Stimulated activated CD4-positive, alpha-beta T cell treated with anti-CD3 and anti-CD28 coated beads, Interleukin-1b, Interleukin-23, amount 100 ng/mL, for 1 hour (primary cell): ENCODE measurements at places on chromosomes 11 and 22.

- DNase-seq = no peak
These were observed 79.4 kb downstream of the ATM start for GRCh38 chr11:108302121-108302785.

DNA sequence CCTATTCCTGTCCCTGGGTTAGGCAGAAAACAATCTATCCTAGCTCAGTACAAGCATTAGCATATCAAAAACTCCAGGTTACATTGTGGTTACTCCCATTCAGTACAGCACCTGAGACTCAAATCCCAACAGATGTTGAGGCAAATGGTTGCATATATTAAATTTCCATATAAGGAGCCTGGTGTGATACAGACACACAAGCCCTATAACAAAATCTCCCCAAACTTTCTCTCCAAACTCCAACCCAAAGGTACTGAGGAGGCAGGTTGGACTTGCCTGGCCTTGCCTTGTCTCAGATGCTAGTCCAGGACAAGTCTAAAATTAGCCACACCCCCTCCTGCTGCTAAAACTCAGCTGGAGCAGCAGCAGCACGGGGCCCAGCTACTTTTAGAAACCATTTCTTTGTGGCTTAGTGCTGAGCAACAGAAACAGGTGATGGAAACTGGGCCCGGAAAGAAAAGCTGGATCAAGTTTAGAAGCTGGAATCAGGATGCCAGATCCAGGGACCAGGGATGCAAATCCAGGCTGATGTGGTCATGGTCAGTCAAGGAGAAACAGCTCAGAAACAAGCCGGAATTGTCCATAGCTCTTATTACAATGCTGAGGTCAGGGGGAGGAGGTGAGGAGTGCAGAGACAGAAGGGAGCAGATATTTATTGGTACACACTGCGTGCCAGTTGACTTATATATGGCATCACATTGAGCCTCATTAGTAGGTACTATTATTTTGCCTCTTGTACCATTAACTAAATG is 73.7 kb upstream of the AMOTL1 start:
- DNase-seq = no peak

- DNase-seq = no peak
These were observed 28.6 kb upstream of the POU2AF1 start for GRCh38 chr11:111407652-111408051.

DNA sequence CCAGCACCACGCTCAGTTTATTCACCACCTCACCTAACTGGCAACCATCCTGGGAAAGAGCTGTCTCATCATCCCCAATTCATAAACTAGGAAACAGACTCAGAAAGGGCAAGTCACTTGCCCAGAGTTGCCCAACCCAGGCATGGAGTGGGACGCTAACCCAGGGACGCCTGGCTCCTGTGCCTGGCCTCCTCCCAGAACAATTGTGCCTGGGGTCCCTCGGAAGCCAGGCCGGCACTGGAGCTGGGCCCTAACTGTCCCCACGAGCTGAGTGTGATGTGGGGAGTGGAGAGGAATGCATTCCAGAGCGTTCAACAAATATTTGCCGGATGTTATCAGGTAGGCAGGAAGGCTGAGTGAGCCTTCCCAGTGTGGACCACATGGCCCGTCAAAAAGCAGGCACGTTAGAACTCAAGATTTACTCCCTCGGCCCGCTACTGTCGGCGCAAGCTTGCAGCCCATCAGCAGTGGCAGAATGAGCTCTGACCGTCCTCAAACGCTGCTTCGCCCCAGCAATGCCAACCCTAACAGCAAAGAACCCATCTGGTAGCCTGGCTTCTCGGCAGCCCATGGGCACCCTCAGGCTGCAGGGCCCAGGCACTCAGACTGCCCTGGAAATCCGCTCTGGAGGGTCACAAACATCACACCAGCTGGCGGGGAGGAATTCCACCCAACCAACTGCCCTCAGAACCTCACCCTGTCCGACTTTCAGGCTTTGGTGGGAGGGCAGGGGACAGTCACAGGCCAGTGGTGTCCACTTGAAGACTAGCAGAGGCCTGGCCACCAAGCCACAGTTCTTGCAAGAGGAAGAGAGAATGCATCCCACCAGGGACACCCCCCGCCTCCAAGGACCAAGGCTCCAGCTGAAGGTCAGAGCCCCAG is 35.6 kb downstream of the MYH9 start:
- no peak for DNase-seq

- no peak for DNase-seq
These were observed 1.4 kb upstream of the ROBO3 start for GRCh38 chr11:124863826-124864165.

DNA sequence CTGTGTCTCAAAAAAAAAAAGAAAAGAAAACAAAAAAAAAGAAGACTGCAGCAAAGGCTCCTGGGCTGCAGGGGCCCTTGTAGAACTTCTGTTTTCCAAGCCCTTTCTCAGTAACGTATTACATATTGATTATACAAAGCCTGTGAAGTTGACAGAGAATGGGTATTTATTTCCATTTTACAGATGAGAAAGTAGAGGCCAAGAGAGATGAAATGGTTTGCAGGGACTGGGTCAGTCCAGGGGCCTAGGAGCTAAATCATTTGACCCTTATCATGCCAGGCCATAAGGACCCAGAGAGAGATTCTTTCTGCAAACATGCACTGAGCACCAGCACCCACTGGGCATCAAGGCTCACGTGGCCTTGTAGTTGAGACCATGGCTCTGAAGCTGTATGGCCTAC is 4.5 kb downstream of the PPP2R5B start:
- DNase-seq = no peak

DNA sequence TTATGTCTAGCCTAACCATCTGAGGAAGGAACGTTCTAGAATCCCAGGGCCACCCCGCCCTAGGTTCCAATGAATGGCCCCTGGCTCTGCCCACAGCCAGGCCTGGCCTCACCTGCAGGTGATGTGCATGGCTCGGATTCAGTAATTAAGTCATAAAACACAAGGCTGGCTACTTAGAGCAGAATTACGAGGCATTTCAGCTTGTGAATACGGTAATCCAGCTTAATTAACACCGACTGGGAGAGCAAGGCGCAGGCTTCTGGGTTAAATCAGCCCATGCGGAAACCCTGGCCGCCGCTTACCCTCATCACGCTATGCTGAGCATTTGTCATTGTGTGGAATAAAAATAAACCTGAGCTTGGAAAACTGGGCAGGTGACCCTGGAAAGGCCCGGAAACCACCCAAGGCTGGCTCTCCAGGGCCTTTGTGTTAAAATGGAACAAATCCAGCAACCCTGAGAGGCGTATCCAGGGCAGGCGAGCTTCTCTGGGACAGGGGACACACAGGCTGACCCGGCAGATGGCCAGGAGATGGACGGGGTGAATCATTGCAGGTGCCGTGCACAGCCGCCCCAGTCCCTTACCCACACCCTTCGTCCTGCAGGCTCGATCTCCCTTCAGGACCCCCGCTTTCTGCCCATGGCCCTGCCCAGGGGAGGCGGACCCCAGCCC is 220.2 kb downstream of the CTTN start:
- no peak for DNase-seq

DNA sequence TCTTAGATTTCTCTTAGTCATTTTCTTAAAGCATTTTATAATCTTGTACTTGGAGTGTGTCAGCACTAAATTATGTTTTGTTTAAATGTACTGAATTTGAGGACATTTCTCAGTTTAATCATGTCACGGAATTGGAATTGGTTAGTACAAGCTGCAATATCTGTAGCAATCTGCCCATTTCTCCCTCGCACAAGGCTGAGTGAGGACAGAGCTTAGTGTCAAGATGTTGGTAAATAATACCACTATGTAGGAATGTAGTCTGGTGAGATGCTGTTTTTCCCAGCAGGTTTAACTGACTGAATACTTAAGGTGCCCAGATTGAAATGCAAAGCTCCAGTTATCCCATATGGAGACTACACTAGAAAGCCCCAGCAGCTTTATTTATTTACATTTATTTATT is 30.6 kb downstream of the SREBF2 start:
- DNase-seq = no peak

GRCh38 chr11:75518771-75519653 is 6.7 kb downstream of the GDPD5 start:
- DNase-seq = no peak

DNA sequence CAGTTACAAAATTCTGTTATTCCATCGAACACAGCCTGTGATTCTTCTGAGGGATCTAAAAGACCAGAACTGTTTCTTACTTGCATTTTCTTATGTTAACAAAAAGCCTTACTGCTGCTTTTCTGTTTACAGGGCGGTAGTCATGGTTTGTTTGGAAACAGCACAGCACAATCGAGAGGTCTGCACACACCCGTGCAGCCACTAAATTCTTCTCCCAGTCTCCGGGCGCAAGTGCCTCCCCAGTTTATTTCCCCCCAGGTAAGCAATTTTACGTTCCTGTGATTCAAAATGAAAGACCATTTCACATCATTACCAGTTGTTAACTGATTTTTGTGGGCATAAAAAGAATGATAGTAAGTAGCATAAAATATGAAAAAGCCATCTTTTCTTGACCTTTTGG is 60.8 kb upstream of the ADSL start:
- no peak for DNase-seq
